ENCODE measurements at places on chromosomes 1 and 21.

DNA sequence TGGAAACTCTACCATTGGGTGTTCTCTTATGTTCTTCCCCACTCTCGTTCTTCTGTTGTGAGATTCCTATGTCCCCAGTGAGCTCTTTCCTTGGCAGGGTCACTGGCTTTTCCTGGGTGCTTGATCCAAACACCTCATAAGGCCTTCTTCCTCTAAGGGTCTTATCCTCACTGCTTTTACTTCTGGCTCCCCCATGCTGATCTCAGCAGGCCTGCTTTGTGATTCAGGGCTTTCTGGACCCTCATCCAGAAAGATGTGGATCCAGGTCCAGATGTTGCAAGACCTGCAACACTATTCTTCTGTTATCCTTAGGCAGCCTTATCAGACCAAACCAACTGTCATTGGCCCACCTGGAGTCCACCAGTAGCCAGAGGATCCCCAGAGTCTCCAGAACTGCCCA is 11.2 kb upstream of the MYOG start:
- no peak for DNase-seq

- no peak for DNase-seq
Measured at GRCh38 chr1:111727056-111727455, 12.1 kb downstream of the INKA2 start.

GRCh38 chr1:145805057-145805456 is 18.8 kb downstream of the RNF115 start:
- no peak for DNase-seq

DNA sequence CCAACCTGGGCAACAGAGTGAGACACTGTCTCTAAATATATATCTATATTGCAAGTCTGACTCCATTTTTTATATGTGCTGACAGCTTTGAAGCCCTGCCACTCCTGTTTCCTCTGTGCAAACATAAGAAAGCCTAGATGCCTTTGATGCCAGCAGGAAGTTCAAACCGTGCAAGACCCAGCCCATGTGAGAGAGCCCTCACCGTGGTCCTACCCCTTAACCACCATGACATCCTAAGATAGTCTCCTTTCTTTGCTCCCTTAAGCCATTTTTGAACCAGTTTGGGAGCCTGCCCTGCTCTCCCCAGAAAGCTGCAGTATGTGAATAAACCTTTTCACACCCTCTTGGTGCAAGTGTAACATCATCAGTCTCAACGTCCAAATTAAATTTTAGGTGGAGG is 3.7 kb upstream of the DIPK1A start:
- DNase-seq = no peak

GRCh38 chr1:47888294-47888629 is 108.9 kb downstream of the TRABD2B start:
- DNase-seq = no peak

GRCh38 chr1:243663651-243664050 is 186.4 kb downstream of the AKT3 start:
- no peak for DNase-seq

DNA sequence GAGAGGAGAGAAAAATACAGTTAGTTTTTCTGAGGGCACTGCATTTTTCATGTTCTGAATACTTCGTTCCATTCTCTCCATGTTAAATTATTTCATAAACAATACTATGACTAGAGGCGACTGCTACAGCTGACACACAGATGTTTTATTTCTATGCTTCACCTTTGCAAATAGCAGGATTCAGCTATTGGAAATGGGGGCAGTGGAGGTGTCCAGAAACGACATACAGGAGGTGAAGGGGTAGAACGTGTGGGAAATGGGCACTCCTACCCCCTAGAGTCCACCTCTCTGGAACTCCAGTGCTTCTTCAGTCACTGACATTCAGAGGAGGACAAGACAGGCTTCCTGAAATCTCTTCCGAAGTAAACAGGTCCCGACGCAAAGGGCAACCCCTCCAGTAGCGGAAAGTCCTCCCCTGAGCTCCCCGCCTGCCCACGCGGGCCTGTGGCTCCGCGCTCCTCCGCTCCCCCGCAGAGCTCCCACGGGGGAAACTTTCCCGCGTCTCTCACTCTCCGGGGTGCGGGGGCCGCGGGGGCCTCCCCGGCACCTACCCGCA is 480 bp downstream of the DPYD start:
- DNase-seq = no peak

DNA sequence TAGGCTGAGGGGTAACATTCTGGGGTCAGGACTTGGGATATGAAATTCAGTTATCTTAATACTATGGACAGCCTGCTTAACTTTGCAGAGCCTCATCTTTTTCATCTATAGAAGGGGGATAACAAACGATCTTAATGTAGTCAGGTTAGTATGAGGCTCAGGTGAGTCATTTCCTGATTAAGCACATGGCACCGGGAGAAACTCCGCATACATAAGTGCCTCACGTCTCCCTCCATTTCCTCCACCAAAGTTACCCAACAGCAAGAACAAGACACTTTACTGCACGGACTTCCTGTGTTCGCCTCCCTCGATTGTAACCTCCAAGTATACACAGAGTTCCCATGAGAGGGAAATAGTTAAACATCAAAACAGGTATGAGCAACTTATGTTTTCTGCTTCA is 112.7 kb upstream of the COA6 start:
- DNase-seq = no peak

- DNase-seq = no peak
Measured at GRCh38 chr1:221327954-221328353, 413.9 kb downstream of the DUSP10 start.

DNA sequence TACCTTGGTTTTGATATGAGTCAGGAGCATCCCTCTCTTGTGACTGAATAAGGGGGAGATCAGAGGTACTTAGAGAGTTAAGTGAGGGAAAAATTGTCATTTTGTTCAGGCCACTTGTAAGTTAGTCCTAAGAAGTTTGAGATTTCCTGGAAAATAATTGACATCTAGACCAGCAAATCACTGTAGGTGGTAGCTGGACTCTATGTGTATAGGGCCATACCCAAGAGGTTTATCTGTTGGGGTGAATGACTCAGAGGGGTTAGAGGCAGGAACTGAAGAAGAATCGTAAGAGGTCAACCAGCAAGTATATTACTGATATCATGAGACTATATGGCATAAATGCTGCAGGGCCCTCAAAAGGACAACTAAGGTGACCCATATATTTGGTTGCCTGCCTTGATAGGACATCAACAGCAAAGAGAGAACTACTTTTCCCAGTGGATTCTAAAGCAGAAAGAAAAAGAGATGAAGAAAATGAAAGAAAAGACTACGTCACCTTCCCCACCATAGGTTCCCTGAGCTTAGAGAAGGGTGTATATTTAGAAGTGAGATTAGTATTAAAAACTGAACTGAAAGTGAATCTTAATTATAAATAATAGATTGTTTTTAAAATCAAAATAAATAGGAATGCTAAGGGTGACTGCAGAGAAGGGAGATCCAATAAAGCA is 8.0 kb upstream of the RNPC3 start:
- DNase-seq = no peak

DNA sequence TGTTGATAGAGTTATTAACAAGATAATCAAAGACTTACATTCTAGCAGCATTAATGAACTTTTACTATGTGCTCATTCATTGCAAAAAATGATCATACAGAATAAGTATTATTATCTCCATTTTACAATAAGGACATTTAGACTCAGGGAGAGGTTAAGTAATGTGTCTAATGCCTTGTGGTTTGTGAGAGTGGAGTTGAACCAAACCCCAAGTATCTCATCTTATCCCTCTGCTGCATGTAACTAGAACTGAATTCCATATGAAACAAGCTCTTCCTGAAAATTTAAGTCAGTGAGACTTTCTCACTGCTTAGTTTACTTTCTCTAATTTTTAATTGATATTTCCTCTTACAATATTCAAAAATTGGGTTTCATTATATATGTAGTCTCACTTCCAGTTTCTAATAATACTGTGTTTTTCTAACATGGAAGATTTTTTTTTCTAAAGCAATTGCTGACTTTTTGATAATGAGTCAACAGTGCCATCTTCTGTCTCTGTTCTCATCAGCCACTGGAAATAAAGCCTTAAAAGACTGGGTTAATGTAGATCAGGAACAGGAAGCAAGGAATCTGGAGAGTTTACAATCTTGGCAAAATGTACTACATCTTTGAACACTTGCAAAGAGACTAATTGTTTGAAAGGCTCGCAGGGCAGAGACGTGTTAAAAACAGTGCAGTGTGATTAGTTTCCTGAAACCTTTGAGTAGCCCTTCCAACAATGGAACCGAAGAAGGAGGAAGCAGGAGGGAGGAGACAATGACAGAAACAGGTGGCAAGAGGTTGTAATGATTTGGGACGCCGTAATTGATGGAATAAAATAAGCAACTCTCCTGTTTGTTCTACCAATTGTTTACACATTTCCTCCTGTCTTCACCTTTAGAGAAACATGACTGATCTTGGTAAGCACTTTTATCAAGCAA is 567.6 kb downstream of the MRPL39 start:
- DNase-seq = no peak

DNA sequence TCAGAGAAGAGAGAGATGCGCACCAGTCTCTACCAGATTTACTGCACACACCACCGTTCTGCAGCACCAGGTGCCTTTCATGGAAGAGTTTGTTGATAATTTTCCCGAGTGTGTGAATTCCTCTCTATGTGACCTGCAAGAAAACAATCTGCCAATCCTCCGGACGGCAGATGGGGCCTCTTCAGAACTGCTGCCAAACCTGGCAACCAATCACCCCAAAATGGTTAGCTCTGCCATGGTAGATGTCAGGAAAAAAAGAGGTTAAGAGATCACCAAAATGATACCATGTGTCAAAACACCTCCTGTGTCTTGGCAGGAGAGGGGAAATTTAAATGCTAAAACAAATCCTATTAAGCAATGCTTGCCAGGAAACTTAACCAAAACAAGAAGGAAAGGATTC is 96.5 kb downstream of the DAB1 start:
- no peak for DNase-seq

GRCh38 chr1:33281554-33282303 is 25.4 kb downstream of the ZNF362 start:
- DNase-seq = no peak

DNA sequence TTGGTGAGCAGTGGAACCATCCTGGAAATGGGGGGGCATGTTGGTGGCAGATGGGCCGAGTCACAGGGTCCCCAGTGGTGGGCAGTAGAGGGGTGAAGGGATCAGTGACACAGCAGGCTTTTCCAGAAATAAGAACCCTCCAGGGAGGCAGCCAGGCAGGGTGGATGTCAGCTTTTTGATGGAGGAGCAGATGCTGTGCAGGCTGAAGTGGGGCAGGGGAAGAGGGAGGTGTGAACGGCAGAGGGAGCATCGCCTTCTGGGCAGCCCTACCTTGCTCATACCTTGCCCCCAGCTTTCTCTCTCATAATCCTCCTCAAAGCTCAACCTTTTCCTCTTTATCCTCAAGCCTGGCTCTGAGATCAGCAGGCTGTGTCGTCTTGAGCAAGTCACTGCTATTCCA is 131.8 kb upstream of the IPO9 start:
- DNase-seq = no peak

Data from nephron progenitor cell (in vitro differentiated cells).